Activated T-helper 17 cell treated with anti-CD3 and anti-CD28 coated beads, Interleukin-2, amount 50 U/mL, for 72 hours (primary cell): ENCODE measurements at places on chromosomes 7 and 10. TPM values are rescaled to one million over a fixed set of nuclear protein-coding genes. Genes with fewer than 3 reads are reported as not detected.

GRCh38 chr10:56622335-56622973 is 261.4 kb upstream of the ZWINT start:
- no peak for ATAC-seq

DNA sequence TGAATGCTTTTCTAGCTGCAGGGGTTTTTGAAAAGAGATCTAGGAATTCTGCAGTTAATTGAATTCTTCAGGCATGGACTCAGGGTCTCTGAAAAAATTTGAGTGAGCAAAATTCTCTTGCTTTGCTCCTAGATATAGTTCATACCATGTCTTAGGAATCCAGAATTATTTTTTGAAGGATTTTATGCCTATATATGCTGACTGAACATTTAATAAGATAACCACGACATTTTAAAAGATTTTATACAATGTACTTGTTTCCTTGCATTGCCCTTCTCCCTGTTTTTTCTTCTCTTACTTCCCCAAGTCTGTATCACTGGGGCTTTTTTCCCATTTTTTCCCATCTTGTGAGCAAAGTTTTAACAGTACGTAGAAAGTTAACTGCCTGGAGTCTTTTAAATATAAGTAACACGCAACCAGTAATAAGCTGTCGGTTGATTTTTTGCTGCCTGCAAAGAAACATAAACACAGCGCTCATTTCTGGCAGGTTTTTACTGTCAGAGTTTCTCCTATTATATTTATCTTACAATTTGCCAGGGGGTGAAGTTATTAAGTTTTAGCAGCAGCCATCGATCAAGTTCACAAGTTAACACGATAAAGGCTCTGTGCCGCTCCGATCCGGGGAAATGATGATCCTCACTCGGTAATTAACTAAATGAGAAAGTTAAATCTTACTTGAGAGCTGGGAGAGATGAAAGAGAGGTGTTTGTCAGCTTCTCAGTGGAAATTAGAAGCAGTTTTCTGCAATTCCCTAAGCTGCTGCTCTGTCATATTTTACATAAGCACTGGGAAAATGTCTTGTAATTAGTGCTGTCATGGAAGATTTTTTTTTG is 81.0 kb downstream of the POLL start:
- ATAC-seq, result no peak

GRCh38 chr10:122565766-122566206 is 5.2 kb downstream of the DMBT1 start:
- no peak for ATAC-seq

DNA sequence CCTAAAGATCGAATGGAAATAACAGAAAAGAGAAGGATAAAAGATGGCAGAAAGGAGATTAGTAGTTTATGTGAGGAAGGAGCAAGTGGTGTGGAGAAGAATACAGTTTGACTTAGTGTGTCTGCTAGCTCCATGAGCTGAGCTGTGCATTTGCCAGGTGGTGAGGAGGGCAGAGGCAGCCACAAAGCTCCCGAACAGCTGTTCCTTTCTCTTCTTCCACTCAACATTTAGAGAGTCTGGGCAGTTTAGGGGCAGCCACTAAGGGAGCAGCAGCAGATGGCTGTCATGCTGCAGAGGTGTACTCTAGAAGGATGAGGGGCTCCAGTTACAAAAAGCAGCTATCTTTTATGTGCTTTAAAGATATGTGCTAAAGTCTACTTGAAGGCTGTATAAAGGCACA is 674.4 kb downstream of the GRM8 start:
- ATAC-seq, result no peak

- ATAC-seq, result no peak
Measured at GRCh38 chr7:127208351-127208750, 44.4 kb downstream of the GRM8 start.

DNA sequence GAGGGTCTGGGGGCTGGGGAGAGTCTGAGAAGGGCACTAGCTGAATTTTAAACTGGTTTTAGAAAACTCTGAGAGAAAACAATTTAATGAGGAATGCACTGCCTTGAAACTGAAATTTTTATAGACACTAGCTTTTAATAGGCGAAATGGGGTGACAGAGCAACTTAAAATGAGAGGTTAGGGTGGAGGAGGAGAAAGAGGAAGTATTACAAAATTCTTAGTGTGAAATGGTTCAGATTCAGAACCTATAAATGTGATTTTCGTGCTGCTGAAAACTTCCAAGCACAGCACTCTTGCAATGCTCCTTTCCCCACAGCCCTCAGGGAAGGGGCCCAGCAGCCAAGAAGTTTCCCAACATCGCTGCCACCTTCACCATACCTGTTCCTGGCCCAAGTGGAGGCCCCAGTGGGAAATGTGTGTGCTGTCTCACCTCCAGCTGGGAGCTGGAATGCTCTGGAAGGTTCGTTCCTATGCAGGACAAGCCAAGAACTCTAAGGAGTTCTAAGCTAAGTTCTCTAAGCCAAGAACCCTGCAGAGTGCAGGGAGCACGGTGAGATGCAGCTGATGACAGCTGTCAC is 60.0 kb downstream of the ATXN7L1 start:
- no peak for ATAC-seq

GRCh38 chr10:112759496-112759895 is 190.6 kb upstream of the TCF7L2 start:
- ATAC-seq, result no peak

HOGA1 gene
- not detected for total RNA-seq

PLAU gene
- total RNA-seq, result 0.67 TPM

GPR85 gene
- total RNA-seq, result not detected

R3HCC1L gene
- total RNA-seq, result 21.6 TPM

SPDYE11 gene
- total RNA-seq, result not detected
